ENCODE measurements at places on chromosomes 6 and 20.

DNA sequence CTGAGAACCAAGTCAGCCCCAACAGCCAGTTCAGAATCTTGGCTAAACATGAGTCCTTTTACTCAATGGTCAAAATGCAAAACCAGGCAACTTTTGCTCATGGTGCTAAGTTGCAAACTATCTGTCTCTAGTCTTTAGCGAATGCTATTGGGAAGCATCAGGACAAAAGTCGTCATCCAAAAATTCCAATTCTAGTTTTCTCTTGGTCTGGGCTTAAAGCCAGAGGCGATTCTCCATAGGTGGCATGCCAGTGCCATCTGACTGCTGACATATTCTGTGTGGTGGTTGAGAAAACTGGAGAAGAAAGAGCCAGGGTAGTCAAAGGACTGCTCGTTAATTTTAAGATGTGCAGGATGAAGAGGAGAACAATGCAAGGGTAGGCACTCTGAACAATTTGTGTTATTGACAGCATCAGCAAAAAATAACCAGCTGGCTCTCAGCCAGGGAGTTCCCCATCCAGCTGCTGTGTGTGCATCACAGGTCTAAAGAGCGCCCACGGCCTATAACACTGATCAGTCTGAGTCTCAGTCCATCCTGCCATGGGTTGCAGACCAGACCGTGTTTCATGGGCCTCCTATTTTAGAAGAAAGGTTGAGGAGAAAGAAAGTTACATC, 313.6 kb downstream of the ALDH8A1 start:
- DNase-seq = no peak

DNA sequence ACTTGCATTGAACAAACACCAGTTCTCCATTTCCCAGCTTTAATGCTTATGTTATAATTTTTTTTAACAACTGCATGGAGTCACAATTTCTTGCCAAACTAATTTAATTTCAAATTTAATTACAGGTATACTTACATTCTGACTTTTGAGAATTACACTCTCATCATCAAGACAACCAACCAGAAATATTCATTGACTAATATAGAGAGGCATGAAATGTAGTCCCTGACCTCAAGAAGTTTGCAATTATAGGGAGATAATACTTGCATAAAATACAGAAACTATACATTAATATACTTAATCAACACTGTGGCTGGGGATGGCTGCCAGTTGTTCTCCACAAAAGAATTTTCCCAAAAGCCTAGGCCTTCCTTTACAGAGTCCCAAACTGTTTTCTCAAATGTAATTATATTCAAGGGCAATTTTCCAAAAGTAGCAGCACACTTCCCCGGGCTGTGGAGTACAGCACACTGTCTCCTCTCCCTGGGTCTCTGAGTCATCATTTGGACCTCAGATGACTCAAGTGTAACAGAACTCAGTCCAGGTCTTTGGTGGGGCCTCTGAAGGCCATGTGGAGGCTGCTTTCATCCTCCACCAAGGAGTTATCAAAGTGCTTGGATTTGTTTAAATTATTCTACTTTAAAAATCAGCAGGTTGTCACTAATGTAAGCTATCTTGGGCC, 114.1 kb downstream of the KIF16B start:
- DNase-seq = no peak

DNA sequence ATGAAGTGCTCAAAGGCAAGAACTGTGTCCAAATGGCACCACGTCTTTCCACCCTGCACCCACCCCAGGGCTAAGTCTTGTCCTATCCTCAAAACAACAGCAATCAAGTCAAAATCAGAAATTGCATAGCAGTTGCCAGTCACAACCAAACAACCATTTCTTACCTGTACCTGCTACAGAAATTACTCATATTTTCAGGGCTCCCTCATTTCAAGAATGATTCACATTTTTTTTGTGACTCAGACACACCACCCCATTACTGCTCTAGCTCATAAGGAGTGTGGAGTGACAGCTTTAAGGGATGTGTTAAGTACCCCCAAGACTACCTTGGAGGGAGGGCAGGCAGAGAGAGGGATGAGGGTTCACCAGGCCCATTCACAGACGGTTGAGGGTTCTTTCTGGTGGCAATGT, 111.7 kb downstream of the TRERF1 start:
- DNase-seq = no peak

- DNase-seq = no peak
Measured at GRCh38 chr6:96872976-96873375, 24.7 kb downstream of the NDUFAF4 start.

GRCh38 chr6:14401246-14401645, 283.7 kb downstream of the CD83 start:
- DNase-seq = no peak

Data from omental fat pad (tissue), 4 donors.